ENCODE measurements at places on chromosomes 4 and X. TPM values are rescaled to one million over a fixed set of nuclear protein-coding genes. Genes with fewer than 3 reads are reported as not detected.

Gene MAGEA12
- total RNA-seq, result not detected

Gene WDR19
- 8.9 TPM for total RNA-seq

Gene HPGDS
- total RNA-seq, result 0.37 TPM

Gene SMC1A
- total RNA-seq, result 136 TPM

- no peak for DNase-seq
These were observed 53.5 kb downstream of the TBC1D14 start for GRCh38 chr4:6963139-6963611.

GRCh38 chr4:177485528-177485927 lies 43.3 kb upstream of the AGA start:
- no peak for DNase-seq

DNA sequence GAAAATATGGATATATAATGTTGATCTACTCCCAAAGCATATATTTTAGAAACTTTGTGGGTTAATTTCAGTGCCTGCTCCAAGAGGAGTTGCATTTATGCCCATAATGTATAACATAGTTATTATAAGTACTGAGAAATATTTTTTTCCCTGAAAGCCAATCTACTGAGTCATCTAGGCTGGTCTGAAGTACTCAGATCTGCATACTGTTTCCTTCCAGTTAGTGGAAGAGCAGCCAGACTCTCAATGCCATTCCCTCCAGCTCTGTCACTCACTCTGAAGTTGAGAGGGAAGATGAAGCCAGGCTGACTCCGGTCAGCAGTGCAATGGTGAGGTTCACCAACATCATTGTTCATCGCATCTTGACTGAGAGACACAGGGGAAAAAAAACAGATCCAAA lies 505.1 kb downstream of the PPARGC1A start:
- no peak for DNase-seq

GRCh38 chrX:114970806-114971205 lies 46.6 kb downstream of the IL13RA2 start:
- DNase-seq, result no peak

DNA sequence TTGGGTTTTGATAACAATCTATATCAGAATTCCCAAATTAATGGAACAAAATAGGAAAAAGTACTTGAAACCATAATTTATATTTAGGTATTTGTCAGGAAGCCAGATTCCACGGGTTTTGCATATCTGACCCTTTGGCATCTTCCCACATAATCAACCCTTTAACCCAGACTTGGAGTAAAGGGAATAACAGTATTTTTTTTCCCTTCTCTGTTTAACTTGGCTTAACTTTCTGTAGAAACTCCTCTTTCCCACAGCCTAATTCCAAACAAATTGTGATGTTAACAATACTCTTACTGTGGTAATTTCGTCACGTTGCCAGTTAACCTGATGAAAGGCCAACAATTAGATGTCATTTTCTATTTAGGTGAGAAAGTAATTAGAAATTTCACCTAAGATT lies 49.4 kb upstream of the GUCY1A1 start:
- DNase-seq, result no peak

DNA sequence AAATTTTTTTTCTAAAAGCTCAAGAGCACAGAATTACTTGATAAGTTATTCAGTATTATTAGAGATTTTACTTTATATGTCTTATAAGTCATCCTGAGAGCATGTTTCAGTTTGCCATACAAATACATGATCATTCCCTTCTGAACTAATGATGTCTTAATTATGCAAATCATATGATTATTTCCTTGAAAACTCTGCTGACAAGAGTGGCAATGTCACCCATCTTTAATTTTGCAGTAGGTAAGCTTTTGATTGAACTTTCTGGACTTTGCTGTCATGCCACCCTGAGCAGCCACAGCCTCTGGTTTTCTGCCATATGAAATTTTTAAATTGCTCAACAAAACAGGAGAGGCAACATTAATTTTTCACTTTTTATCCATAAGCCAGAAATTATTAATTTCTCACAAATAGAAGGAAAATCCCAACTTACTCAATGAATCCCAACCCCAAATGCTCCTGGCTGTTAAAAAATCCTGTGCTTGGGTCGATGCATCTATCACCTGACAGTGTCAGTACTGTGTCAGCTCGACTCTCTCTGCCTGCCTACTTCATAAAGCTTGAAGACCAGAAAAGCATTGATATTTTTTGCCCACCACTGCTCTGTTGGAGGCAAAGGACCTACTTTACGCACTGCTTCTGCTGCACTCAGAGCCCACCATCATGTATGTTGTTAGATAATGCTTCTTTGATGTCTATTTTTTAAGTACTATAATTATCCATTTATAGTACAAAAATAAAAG lies 11.6 kb upstream of the HADH start:
- DNase-seq, result no peak

GRCh38 chr4:121977251-121978171 lies 25.7 kb upstream of the TRPC3 start:
- no peak for DNase-seq
